ENCODE measurements at places on chromosomes 11 and 22.

GRCh38 chr11:58391879-58392278 lies 14.8 kb downstream of the OR5B3 start:
- no peak for DNase-seq

GRCh38 chr11:132158091-132158490 lies 787.7 kb downstream of the NTM start:
- DNase-seq: peak; percentile 3

GRCh38 chr11:56716379-56716854 lies 17.5 kb downstream of the OR9G1 start:
- no peak for DNase-seq

DNA sequence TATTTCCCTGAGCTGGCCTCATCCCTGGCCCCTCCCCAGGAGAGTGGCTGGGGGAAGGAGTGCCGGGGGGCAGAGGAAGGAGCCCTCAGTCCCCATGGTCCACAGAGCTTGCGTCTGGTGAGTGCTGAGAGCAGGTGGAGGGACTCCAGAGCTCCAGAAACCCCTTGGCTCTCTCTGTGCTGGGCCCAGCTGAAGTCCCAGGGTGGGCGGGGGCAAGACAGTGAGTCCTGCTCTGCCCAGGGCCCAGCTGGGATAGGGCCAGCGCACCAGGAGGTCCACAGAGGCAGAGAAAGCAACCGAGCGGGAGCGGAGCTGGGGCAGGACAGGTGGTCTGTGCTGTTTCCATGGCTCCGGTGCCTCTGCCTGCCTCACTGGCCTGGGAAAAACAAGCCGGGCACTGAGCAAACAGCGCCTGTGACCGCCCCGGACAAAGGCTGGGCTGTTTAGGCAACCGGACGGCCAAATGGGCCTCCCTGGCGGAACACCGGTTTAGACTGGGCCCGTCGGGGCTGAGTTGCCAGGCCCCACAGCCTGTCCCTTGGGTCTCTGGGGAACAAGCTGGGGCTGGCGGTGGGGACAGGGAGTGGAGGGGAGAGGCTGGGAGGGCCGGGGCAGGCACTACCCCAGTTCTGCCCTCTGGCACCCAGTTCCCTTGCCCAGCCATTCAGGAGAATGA lies 34.1 kb upstream of the WNT7B start:
- DNase-seq: no peak

- DNase-seq: peak; percentile 30
Observed at GRCh38 chr11:59754494-59754858, 700 bp upstream of the STX3 start.

DNA sequence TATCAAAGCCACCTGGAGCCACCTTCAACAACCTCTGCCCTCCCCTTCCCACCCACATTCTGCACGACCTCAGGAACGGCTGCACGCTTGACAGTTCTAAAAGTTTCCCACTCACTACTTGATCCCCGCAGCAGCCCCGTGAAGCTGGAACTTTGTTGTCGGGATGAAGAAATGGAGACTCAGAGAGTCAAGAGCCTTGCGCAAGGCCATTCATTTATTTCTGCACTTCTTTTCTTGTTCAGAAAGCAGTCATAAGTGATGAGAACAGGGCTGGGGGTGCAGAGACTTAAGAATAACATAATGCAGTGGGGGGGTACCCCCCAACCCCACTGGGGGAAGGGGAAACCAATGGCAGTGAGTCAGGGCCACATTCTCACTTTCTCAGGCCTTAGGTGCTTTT lies 2.2 kb upstream of the ZFTA start:
- no peak for DNase-seq

Measured in stimulated activated CD4-positive, alpha-beta T cell treated with anti-CD3 and anti-CD28 coated beads, Interleukin-2, amount 100 ng/mL, for 24 hours (primary cell).